Activated CD8-positive, alpha-beta T cell treated with anti-CD3 and anti-CD28 coated beads, Interleukin-2, amount 10 ng/mL, durations not matched to agents 7 days and 5 days (primary cell): ENCODE measurements at places on chromosomes 1 and 21.
A peak's percentile ranks its signal among the peaks of the same experiment; 100 is the strongest.

GRCh38 chr1:229947968-229948367, 119.1 kb upstream of the GALNT2 start:
- no peak for DNase-seq
- H3K36me3 ChIP-seq: no peaks in the 10 kb centered on the region
- H3K27me3 ChIP-seq: peaks cover 15% of the 10 kb centered on the region
- no peaks in the 10 kb centered on the region for H3K4me1 ChIP-seq

GRCh38 chr1:167342846-167343245, 122.2 kb downstream of the POU2F1 start:
- DNase-seq: no peak
- peaks cover 9% of the 10 kb centered on the region for H3K36me3 ChIP-seq
- H3K27me3 ChIP-seq: no peaks in the 10 kb centered on the region

- no peaks in the 10 kb centered on the region for H3K36me3 ChIP-seq
- peaks cover 15% of the 10 kb centered on the region for H3K27me3 ChIP-seq
- no peak overlapping the region for H3K4me3 ChIP-seq
Observed at GRCh38 chr1:88462488-88463261, 221.4 kb upstream of the PKN2 start.

DNA sequence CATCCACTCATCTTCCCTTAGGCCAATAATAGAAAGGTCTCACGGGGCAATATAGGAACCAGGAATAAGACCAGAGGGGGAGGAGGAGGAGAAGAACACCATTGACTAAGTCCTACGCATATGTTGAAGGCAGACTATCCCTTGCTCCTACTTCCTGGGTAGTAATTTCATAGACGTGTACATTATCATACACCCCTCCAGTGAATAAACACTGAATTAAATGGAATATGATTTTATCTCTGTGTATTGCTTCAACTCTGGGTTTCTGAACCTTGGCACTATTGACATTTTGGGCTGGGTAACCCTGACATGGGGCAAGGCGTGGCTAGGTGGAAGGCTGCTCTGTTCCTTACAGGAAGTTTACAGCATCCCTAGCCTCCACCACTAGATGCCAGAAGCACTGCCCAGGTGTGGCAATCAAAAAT, 17.3 kb upstream of the FHAD1 start:
- no peak overlapping the region for H3K4me3 ChIP-seq
- no peaks in the 10 kb centered on the region for H3K36me3 ChIP-seq
- peaks cover 17% of the 10 kb centered on the region for H3K4me1 ChIP-seq
- no peak overlapping the region for H3K27ac ChIP-seq

- H3K4me1 ChIP-seq: no peaks in the 10 kb centered on the region
- no peak overlapping the region for H3K27ac ChIP-seq
- no peaks in the 10 kb centered on the region for H3K36me3 ChIP-seq
- H3K27me3 ChIP-seq: no peaks in the 10 kb centered on the region
- DNase-seq: no peak
Observed at GRCh38 chr1:7481194-7481593, 289.9 kb upstream of the VAMP3 start.

GRCh38 chr1:221711656-221712055, 30.2 kb downstream of the DUSP10 start:
- peaks cover 51% of the 10 kb centered on the region for H3K36me3 ChIP-seq
- peak overlapping the region; percentile 100 for H3K27ac ChIP-seq
- H3K4me3 ChIP-seq: peak overlapping the region; percentile 16
- H3K4me1 ChIP-seq: peaks cover 95% of the 10 kb centered on the region
- H3K27me3 ChIP-seq: no peaks in the 10 kb centered on the region

GRCh38 chr1:8396083-8396785, 78.3 kb downstream of the SLC45A1 start:
- DNase-seq: no peak
- H3K4me1 ChIP-seq: peaks cover 57% of the 10 kb centered on the region
- H3K27ac ChIP-seq: peak overlapping the region; percentile 82
- H3K27me3 ChIP-seq: no peaks in the 10 kb centered on the region

GRCh38 chr1:174051956-174052355, 29.8 kb upstream of the RC3H1 start:
- DNase-seq: no peak
- H3K27ac ChIP-seq: no peak overlapping the region
- H3K36me3 ChIP-seq: no peaks in the 10 kb centered on the region
- no peaks in the 10 kb centered on the region for H3K4me1 ChIP-seq
- no peak overlapping the region for H3K4me3 ChIP-seq

- H3K27ac ChIP-seq: no peak overlapping the region
- peak; percentile 25 for DNase-seq
- peaks cover 13% of the 10 kb centered on the region for H3K4me1 ChIP-seq
- no peaks in the 10 kb centered on the region for H3K27me3 ChIP-seq
- no peak overlapping the region for H3K4me3 ChIP-seq
- no peaks in the 10 kb centered on the region for H3K36me3 ChIP-seq
Observed at GRCh38 chr1:14777516-14778506, 179.3 kb downstream of the KAZN start.

DNA sequence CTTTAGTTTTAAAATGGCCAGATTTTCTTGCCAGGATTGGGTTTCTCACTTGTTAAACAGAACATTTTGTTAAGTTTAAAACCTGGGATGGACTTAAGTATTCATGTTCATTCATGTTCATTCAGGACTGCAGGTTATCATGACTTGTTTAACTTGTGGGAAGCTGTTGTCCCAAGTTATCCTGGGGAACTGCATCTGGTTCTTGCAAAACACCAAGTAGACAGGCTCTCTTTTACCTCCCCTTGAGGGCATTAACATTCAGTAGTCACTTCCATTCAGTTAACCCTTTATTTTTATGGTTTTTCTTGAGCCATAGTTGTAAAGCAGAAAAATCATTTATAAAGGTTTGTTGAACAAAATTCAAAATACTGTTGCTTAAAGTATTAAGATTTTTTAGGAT, 8.1 kb downstream of the SOD1 start:
- no peaks in the 10 kb centered on the region for H3K27me3 ChIP-seq
- no peak for DNase-seq
- H3K4me1 ChIP-seq: peaks cover 56% of the 10 kb centered on the region
- peaks cover 68% of the 10 kb centered on the region for H3K36me3 ChIP-seq

- H3K27me3 ChIP-seq: peaks cover 16% of the 10 kb centered on the region
- H3K27ac ChIP-seq: no peak overlapping the region
- no peak for DNase-seq
- no peak overlapping the region for H3K4me3 ChIP-seq
- peaks cover 8% of the 10 kb centered on the region for H3K36me3 ChIP-seq
Observed at GRCh38 chr1:40107290-40107959, 10.4 kb upstream of the PPT1 start.

- no peaks in the 10 kb centered on the region for H3K36me3 ChIP-seq
- no peaks in the 10 kb centered on the region for H3K4me1 ChIP-seq
- H3K27me3 ChIP-seq: no peaks in the 10 kb centered on the region
- DNase-seq: no peak
- H3K4me3 ChIP-seq: no peak overlapping the region
Observed at GRCh38 chr1:10665930-10666850, 130.3 kb downstream of the CASZ1 start.
